Vagina (tissue), 2 donors: ENCODE measurements at places on chromosomes 2 and 18. TPM values are rescaled to one million over a fixed set of nuclear protein-coding genes. Genes with fewer than 3 reads are reported as not detected.

GRCh38 chr2:6800553-6800952, 65.2 kb downstream of the CMPK2 start:
- no peak for DNase-seq

DNA sequence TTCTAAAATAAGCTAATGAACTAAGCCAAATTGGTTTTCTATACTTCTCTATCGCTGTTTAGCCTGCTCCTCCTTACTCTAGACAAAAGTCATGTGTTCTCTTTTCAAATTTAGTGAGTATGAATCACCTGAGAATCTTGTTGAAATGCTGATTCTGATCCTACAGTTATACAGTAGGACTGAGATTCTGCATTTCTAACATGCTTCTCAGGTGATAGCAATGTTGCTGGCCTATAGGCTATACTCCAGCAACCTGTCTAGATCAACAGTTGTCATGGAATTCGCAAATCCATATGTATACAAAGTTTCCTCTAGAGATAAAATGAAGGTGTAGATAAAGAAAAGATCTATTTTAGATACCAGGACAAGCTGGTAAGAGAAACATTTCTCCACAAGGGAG, 62.9 kb downstream of the MEMO1 start:
- no peak for DNase-seq

- no peak for DNase-seq
These were observed 493.6 kb upstream of the SPHKAP start for GRCh38 chr2:228675091-228675490.

Gene C1QL2
- not detected for total RNA-seq

DNA sequence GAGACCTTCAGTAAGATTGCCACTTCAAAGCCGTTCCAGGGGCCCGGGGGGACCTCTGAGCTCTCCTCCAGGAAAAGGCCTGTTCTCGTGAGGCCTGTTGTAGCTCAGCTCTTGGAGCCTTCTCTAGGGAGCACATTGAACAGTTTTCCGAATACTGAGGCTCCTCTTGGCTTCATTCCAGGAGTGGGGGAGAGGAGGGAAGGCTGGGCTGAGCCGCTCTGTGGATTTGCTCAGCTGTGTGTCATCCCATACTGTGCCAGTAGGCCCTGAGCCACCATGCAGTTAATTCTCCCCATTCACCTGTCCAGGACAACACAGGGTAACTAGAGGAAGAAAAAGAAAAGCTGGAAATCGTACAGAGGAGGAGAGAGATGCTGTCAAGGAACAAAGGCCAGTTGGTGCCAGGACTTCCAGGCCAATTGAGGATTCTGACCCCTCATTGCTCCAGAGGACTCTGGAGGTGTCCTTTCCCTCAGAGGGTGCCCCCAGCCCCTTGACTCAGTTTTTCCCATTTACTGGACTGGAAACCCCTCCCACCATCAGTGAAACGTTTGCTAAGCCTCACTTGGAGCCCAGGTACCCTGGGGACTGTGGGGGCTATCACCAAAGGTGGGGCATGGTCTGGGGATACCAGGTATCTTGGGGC, 41.4 kb downstream of the HS1BP3 start:
- DNase-seq: no peak

Gene IL36RN
- total RNA-seq: 0.25 TPM

Gene ACTG2
- 413 TPM for total RNA-seq

DNA sequence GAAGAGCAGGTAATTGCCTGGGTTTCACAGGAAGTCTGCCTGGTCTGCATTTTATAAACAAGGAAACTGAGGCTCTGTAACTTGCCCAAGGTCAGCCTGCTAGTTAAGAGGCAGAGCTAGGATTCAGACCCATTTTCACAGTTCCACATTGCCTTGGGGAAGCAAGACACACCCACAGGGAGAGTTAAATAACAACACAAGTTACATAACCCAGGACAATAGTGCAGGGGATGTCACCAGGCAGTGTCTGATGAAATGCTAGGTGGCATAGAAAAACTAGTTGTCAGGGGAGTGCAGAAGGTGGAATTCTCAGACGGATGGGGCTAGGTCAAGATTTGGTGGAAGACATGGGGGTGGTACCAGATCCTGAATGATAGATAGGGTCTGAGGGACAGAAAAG, 69.7 kb downstream of the PRKCE start:
- no peak for DNase-seq

DNA sequence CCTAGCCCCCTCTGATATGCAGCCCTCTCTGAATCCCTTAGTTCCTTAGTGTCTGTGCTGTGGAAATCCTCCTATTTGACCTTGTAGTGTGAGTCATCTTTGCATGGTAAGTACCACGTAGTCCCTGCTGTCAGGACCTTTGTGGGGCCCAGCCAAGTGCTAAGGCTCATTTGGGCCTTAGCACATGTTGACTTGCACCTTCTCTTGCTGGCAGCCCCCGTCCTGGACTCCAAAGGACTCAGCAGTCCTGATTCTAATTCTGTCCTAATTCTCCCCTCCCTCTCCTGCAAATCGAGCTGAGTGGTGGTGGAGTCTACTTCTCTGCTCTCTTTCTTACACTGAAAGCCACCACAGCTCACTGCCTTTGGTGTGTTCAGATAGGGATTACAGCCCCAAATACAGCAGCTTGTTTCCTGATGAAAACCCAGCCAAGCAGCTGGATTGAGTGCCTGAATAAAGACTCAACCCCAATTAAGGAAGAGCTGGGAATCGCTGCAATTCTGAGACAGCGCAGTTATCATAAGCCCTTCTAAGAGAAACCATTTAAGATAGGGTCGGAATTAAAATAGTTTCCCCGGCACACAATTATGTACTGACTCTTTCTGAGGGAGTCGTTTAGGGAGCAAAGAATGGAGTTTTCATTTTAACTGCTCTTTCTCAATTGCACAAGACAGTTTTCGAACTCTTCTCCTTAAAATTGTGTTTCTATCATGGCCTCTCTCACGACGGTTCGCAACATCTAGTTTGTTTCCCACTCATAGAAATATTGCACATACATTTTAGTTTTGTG, 215.6 kb upstream of the TNP1 start:
- no peak for DNase-seq

GRCh38 chr2:53787614-53788289, 908 bp downstream of the ERLEC1 start:
- DNase-seq: no peak

Gene SANBR
- 7.9 TPM for total RNA-seq

Gene DRC1
- total RNA-seq: not detected

DNA sequence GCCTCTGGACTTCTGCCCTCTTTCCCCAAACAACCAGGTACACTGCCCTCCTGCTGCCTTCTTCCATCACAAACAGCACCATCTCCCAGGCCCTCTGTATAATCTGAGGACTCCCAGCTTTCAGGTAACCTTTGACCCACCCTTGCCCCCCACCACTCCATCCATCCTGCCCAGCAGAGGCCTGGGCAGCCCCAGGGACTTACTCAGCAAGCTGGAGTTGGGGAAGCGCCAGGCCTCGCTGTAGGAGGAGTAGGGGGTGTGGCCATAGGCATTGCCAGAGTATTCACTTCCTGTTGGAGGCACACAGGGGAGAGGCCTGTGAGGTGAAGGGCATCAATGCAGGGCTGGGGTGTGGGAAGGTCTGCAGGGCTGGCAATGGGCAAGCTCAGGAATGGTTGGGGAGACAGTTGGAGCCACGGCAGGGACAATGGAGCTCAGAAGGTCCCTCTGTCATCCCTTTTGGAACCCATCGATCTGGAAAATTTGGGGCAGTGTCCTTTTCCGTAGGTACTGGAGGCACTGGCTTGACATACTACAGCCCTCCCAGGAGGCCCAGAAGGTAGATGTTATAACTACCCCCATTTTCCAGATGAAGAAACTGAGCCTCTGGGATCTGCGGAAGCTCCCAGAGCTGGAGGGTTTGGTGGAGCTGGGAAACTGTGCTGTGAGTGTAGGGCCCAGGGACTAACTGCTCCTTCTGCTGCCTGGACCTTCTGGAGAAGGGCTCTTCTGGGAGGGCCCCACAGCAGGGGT, 46.3 kb downstream of the PSD4 start:
- no peak for DNase-seq

GRCh38 chr2:144798034-144798433, 278.1 kb upstream of the ZEB2 start:
- DNase-seq: no peak
